ENCODE measurements at places on chromosomes 11 and 22. TPM values are rescaled to one million over a fixed set of nuclear protein-coding genes. Genes with fewer than 3 reads are reported as not detected.

SLC25A18 gene
- total RNA-seq: not detected

OR52I2 gene
- total RNA-seq: not detected

LARGE1 gene
- total RNA-seq: 82.1 TPM

BCO2 gene
- total RNA-seq: 14.8 TPM

CFAP300 gene
- total RNA-seq: 0.26 TPM

DNA sequence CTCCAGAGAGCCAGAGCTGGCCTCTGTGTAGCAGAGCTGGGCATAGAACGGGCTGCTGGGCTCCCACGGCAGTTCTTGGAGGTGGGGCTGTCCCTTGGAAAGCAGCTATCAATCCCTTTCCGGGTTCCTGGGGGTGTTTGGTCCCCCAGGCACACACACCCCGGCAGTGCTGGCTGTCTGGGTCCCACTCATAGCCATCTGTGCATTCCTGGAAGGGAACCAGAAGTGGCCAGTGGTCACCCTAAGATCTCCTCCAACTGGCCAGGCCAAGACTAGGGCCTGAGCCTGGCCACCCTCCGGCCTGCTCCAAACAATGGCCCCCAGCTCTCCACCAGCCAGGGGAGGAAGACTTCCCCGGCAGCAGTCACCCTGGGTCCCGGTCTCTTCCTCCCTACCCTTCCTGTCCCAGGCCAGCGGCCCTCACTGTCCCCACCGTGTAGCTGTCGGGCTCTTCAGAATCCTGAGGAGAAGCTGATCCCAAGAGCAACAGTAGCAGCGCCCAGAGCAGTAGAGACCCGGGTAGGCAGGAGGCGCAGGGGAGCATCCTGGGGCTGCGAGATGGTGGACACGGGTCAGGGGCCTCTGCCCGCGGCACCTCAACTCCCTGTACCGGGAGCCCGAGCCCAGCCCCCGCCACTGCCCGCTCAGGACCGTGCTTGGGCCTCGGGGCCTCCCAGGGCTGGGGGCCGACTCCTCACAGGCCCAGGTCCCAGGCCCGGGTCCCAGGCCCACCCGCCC lies 620 bp downstream of the EFEMP2 start:
- H3K27me3 ChIP-seq: no peaks in the 10 kb centered on the region
- no peaks in the 10 kb centered on the region for H3K36me3 ChIP-seq
- H3K4me3 ChIP-seq: peak overlapping the region; percentile 46
- H3K4me1 ChIP-seq: peaks cover 8% of the 10 kb centered on the region

DNA sequence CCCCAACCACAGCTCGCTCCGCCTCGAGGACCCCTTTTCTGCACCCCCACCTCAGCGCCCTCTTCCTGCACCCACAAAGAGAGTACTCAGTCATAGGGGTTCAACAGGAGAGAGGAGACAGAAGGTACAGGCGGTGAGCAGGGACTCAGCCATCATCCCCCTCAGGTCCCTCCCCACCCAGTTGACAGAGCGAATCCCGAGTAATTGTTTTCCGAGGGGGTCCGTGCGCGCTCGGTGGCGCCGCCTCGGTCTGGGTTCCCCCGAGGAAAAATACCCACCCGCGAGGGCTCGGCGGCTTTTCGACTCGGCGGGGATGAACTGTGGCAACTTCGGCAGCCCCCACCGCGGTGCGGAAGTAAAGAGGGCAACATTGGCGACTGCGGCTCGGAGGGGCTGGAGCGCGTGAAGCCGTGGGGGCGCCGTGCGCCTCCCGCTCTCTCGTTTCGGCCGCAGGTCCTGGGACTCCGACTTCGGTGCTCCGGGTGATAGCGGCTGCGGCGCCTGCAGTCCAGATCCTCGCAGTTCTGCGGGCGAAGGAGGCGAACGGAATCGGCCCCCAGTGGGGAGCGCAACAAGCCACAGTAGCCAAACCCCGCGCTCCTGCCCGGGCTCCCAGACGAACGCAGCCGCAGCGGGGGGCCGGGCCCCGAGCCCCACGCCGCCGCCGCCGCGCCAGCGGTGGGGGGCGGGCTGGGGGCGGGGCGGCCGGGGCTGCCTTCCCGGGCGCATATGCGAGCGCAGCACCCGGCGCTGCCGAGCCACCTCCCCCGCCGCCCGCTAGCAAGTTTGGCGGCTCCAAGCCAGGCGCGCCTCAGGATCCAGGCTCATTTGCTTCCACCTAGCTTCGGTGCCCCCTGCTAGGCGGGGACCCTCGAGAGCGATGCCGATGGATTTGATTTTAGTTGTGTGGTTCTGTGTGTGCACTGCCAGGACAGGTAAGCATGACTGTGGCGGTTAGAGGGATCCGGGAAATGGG lies at the start of gene NELL1:
TSS of gene NELL1 (plus strand) at position 743 of the 976 bp plus-strand sequence.
- no peak within 1 kb of the TSS for H3K27ac ChIP-seq
- DNase-seq: no peak
- no peaks in the 10 kb centered on the region for H3K4me1 ChIP-seq
- H3K27me3 ChIP-seq: peaks cover 10% of the 10 kb centered on the region

DNA sequence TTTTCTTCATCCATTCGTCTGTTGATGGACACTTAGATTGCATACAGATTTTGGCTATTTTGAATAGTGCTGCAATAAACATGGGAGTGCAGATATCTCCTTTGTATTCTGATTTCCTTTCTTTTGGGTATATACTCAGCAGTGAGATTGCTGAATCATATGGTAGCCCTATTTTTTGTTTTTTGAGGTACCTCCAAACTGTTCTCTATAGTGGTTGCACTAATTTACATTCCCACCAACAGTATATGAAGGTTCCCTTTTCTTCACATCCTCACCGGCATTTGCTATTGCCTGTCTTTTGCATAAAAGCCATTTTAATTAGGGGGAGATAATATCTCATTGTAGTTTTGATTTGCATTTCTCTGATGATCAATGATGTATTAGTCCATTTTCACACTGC lies 96.1 kb downstream of the PRR5L start:
- DNase-seq: no peak
- H3K36me3 ChIP-seq: no peaks in the 10 kb centered on the region
- no peaks in the 10 kb centered on the region for H3K27me3 ChIP-seq
- H3K27ac ChIP-seq: no peak overlapping the region
- no peak overlapping the region for H3K4me3 ChIP-seq
- H3K4me1 ChIP-seq: no peaks in the 10 kb centered on the region

DNA sequence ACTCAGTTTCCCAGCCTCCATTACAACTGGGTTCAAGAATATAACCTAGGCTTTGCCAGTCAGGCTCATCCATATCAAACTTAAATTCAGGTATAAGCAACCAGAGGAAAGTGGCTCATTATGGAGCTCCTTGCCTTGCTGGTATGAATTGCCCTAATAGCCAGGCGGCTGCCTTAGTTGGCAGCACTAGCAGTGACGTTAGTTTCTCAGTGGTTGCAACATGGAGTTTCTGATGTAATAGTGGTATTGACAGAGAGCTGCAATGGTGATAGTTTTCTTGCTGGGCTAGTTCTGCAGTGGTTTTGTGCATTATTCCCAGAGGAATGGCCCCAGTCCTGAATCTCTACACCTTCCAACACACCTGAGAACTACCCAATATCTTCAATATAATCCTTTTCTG lies 3.8 kb upstream of the TMEM123 start:
- no peak for DNase-seq
- no peak overlapping the region for H3K27ac ChIP-seq
- no peak overlapping the region for H3K4me3 ChIP-seq
- H3K27me3 ChIP-seq: no peaks in the 10 kb centered on the region
- no peaks in the 10 kb centered on the region for H3K36me3 ChIP-seq

- no peak for DNase-seq
- no peaks in the 10 kb centered on the region for H3K27me3 ChIP-seq
- no peaks in the 10 kb centered on the region for H3K4me1 ChIP-seq
- H3K27ac ChIP-seq: no peak overlapping the region
- H3K36me3 ChIP-seq: no peaks in the 10 kb centered on the region
These were observed 31.1 kb downstream of the IFT27 start for GRCh38 chr22:36744791-36745190.

DNA sequence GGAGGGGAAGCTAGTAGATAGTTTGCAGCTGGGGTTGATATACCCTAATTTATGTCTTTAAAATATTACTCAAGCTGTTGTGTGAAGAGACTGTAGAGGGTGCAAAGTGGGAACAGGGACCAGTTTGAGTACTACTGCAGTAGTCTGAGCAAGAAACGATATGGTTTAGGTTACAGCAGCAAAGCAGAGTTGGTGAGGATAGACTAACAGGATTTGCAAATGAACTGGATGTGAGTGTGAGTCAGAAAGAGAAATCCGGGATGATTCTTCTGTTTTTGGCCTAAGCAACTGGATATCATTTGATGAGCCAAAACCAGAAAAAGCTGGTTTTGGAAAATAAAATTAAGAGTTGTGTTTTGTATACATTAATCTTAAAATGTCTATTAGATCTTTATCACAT lies 749.5 kb upstream of the CCDC90B start:
- H3K27me3 ChIP-seq: no peaks in the 10 kb centered on the region
- no peak for DNase-seq
- H3K36me3 ChIP-seq: no peaks in the 10 kb centered on the region
- no peaks in the 10 kb centered on the region for H3K4me1 ChIP-seq
- no peak overlapping the region for H3K27ac ChIP-seq

GRCh38 chr22:40178417-40179409 lies 988 bp downstream of the TNRC6B start:
- H3K27ac ChIP-seq: peak overlapping the region; percentile 87
- DNase-seq: no peak
- no peaks in the 10 kb centered on the region for H3K4me1 ChIP-seq
- no peaks in the 10 kb centered on the region for H3K27me3 ChIP-seq
- no peaks in the 10 kb centered on the region for H3K36me3 ChIP-seq

DNA sequence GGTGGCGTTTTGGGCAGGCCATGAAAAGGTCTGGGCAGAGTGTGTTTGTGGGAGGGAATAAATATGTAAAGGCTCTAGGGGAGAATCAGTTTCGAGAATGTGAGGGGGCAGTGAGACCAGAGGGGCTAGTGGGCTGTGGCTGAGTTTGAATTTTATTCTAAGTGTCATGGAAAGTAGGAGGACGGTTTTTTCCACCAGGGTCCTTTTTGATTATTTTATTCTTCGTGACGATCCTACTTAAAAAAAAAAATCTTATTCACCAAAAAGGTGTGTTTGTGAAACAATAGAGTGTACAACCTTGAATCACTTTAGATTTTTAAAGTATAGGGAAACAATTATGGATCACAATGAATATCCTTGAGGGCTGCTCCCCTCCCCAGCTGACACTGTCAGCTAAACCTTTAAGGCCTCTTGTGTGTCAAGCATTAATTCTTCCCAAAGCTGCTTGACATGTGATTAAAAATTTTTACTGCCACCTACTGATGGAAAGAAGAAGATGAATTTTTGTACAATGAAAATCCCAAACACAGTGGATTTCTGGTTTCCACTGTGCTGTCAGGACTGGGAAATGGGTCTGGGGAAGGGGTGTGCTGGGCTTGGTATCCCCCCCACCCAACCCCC lies 107.5 kb upstream of the OR4B1 start:
- H3K4me3 ChIP-seq: no peak overlapping the region
- no peak overlapping the region for H3K27ac ChIP-seq
- H3K27me3 ChIP-seq: no peaks in the 10 kb centered on the region

- no peak for DNase-seq
- H3K27ac ChIP-seq: no peak overlapping the region
- H3K4me3 ChIP-seq: no peak overlapping the region
These were observed 11.0 kb downstream of the TP53AIP1 start for GRCh38 chr11:128931668-128932067.

GRCh38 chr11:118918128-118918685 lies 7.5 kb downstream of the BCL9L start:
- H3K4me1 ChIP-seq: peaks cover 26% of the 10 kb centered on the region
- DNase-seq: peak; percentile 87
- H3K27ac ChIP-seq: peak overlapping the region; percentile 100
- peak overlapping the region; percentile 22 for H3K4me3 ChIP-seq

DNA sequence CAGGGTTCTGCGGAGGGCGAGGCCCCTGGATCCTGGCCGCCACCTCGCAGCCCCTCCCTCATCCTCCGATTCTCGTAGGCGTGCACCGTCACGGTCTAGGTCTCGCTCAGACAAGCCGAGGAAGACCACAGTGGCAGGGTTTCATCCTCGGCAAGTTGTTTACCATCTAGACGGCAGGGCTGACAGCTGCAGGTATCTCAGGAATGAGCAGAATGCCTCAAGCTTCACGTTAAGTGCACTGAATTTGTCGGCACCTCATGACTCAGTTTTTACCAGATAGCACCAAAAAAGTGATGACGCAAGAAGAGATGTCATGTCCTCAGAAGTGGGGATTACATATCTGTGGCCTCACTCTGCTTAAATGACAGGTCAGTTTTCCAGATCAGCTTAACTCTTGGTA lies 35.1 kb downstream of the WT1 start:
- H3K4me1 ChIP-seq: no peaks in the 10 kb centered on the region
- DNase-seq: no peak
- no peaks in the 10 kb centered on the region for H3K36me3 ChIP-seq
- peak overlapping the region; percentile 53 for H3K27ac ChIP-seq
- no peak overlapping the region for H3K4me3 ChIP-seq

DNA sequence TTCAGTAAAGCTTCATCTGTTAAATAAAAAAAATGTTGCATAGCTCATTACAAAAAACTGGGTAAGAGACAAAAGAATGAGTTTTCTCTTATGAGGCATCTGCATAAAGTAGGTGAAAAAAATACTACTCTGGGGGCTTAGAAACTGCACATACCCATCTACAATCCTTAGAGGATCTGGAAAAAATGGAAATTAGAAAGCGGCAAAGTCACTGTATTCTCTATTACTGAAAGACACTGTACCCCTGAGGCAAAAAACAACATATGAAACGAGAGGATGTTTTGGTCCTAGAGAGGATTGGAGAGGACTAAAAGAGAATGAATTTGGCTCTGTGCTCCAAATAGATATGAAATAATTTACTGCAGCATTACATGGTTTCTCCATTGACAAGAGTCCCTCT lies 206.7 kb upstream of the PITPNB start:
- no peaks in the 10 kb centered on the region for H3K4me1 ChIP-seq
- no peak for DNase-seq
- H3K27ac ChIP-seq: no peak overlapping the region
- no peaks in the 10 kb centered on the region for H3K27me3 ChIP-seq

DNA sequence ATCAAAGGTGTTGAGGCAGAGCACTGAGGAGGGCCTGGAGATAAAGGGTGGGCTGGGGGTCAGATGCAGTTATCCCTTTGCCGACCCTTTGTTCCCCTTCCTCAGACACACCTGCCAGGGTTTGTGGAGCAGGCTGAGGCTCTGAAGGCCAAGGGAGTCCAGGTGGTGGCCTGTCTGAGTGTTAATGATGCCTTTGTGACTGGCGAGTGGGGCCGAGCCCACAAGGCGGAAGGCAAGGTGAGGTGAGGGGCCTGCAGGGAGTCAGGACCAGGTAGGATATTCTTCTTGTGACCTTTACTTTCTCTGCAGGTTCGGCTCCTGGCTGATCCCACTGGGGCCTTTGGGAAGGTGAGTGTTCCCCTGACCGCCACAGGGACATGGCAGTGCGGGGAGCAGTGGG lies 2.6 kb downstream of the PRDX5 start:
- H3K36me3 ChIP-seq: no peaks in the 10 kb centered on the region
- H3K27me3 ChIP-seq: no peaks in the 10 kb centered on the region
- H3K27ac ChIP-seq: no peak overlapping the region

All from uterus (tissue), 4 donors.